ENCODE measurements at places on chromosomes 11 and 22. TPM values are rescaled to one million over a fixed set of nuclear protein-coding genes. Genes with fewer than 3 reads are reported as not detected.

The SLC22A12 gene
- total RNA-seq: not detected

The ZNF280B gene
- 2.9 TPM for total RNA-seq

The SOX6 gene
- 0.48 TPM for total RNA-seq

The PLAAT4 gene
- total RNA-seq: 101 TPM

The OR51F1 gene
- not detected for total RNA-seq

The MOGAT2 gene
- total RNA-seq: not detected

The OR51E2 gene
- total RNA-seq: not detected

The CBL gene
- total RNA-seq: 52.7 TPM

The NR1H3 gene
- 8.1 TPM for total RNA-seq

The UBQLNL gene
- total RNA-seq: 0.30 TPM

DNA sequence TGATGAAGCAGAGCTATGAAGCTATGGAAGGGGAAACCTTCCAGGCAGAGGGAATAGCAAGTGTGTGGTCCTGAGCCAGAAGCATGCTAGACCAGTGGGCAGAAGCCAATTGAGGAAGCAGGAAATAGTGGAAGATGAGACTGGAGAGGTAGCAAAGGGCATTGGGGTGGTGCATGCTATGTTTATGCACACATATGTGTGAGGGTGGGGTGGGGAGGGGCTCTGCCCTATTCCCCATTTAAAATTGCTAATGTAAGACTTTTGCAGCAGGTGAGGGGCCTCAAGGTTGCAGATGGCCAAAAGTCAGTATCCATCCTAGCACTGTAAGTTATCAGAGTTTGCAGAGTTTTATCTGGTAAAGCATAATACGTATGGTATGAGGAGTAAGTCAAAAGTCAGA lies 626.6 kb upstream of the KIRREL3 start:
- no peak for DNase-seq

GRCh38 chr22:38097557-38098409 lies 12.7 kb downstream of the BAIAP2L2 start:
- DNase-seq: no peak

DNA sequence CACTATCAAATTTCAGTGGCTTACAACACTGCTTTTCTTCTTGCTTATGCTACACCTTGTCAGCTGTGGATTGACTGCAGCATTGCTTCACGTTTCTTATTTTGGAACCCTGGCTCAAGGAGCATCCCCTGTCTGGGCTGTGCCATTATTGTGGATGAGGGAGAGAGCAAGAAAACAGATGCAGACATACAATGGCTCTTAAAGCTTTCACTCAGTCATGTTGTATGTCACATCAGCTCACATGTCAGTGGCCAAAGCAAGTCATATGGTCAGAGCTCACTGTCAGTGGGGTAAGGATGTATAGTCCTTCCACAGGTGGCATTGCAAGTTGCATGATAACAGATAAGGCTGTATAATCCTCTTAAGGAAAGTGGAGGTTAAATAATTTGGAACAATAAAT lies 10.0 kb downstream of the ARHGEF12 start:
- DNase-seq: no peak

DNA sequence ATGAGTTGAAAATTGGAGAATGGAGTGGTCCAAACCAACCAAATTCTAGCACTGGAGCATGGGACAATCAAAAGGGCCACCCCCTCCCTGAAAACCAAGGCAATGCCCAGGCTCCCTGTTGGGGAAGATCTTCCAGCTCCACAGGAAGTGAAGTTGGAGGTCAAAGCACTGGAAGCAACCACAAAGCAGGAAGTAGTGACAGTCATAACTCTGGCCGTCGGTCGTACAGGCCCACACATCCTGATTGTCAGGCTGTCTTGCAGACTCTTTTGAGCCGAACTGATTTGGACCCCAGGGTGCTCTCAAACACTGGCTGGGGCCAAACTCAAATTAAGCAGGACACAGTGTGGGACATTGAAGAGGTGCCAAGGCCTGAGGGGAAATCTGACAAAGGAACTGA lies 80.5 kb upstream of the ADSL start:
- no peak for DNase-seq

DNA sequence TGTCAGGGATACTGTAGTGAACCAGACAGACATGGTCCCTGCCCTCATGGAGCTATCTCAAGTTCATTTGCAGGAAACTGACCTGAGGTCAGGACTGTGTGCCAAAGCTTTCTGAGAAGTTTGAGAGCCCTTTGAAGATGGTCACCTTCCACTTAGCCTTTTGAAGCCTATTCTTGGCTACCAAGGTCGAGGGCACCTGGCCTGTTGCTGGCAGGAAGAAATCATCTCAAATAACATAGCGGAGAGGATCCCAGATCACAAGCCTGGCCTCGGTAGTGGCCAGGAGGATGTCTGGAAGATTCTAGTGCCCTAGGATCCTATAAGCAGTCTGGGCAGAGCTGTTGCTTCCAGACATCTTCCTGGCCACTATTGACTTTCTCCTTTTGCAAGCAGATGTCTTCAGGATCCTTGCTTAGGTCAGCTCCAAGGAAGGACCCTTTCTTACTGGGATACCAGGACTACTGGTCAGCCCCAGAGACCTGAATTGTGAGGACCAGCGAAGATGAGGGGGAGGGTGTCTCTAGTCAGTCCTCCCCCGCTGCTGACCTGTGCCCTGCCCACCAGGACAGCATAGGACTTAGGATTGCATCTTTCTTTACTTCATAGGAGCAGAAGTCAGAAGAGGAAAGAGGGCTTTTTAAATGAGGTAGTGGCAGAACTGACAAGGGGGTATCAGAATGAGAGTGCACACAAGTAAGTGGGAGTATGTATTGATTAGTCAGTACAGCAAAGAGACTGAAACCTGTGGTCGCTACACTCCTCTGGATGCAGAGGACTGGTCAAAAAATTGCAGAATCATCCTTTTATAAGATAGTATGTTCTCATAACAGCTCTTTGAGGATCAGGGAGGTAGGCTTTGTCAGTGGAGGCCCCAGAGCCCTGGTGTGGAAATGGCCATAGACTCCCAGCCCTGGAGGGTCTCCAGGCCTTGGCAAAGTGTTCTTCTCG lies 94.8 kb downstream of the TEAD1 start:
- peak; percentile 2 for DNase-seq

DNA sequence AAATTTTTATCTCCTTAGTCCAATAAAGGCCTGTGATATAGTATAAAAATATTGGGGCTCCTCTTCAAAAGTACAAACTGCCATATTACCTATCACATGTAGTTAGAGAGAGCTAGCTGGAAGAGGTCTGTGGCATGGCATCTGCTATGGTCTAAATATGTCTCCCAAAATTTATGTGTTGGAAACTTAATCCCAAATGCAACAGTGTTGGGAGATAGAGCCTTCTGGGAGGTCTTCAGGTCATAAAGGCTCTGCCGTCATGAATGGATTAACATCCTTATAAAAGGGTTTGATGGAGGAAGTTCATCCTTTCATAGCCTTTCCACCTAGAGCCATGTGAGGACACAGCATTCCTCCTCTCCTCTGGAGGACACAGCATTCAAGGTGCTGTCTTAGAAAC lies 105.4 kb downstream of the RELT start:
- no peak for DNase-seq

DNA sequence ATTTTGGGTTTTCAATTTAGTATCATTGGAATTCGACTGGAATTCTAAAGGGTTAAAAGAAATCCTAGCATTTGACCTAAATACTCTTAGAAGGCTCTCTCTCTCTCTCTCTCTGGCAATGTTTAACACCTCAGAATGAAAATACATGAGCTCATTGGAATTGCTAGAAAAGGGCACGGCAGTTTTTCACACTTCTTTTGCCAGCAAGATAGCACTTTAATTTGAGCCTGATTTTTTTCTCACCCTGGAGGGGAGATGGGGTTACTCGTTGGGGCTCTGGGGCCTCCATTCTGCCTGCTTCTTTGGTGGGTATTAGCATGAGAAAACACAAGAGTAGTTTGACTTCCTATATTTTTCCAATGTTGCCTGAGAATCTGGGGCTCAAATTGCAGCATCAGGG lies 22.8 kb upstream of the CLMP start:
- no peak for DNase-seq

GRCh38 chr22:23784215-23784732 lies 2.5 kb upstream of the SMARCB1 start:
- DNase-seq: no peak

DNA sequence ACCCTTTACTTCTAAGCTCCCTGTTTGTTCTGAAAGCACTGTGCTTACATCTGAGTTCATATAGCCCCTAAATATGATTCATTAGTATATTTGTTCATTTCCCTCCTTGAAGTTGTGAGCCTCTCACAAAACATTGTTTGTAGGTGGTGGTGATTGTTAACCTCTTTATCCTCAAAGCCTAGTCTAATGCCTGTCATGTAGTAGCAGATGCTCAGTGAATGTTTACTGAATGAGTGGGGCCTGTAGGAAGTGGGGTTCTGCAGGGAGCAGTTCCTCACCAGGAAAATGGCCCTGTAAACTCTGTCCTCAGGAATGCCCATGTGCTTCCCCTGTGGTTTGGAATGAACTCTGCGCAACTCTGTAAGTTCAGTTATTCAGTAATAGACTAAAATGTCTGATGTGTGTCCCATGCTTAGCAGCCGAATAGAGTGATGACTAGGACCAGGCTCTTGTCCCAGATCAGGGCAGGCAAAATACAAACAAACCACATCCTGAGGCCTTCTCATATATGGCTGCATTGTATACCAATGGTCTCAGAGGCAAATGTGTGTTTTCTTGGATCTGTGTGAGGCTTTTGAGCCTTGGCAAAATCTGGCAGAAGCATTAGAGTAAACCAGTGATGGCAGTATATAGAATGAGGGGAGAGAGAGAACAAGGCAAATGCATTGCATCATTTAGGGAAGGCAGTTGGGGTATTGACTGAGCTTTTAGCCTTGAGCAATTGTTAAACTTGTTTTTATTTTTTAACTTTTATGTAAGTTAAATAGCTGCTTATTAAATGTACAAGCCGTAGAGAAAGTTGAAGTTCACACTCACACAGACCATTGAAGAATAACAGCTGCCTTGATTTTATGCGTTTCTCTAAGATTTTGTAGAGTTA lies 91.4 kb upstream of the BIRC3 start:
- DNase-seq: no peak

GRCh38 chr11:34987617-34988016 lies 71.2 kb downstream of the PDHX start:
- no peak for DNase-seq

DNA sequence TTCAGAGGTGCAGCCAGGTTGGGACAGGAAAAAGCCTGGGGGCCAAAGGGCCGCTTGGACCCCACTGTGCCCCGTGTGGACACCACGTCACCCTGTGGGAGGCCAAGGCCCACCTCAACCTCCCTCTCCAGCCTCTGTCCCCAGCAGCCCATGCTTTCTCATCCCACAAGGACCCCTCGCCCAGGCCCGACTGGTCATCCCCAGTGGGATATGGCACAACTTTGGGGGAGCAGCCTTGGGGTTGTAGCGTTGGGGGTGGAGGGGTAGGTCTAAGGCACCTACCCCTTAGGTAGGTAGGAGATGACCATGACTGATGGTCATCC lies 44.0 kb downstream of the IGF2 start:
- DNase-seq: no peak

- peak; percentile 81 for DNase-seq
Measured at GRCh38 chr22:36757668-36758211, 18.2 kb downstream of the IFT27 start.

- no peak for DNase-seq
Measured at GRCh38 chr11:40139536-40139935, 1319.9 kb downstream of the LRRC4C start.

DNA sequence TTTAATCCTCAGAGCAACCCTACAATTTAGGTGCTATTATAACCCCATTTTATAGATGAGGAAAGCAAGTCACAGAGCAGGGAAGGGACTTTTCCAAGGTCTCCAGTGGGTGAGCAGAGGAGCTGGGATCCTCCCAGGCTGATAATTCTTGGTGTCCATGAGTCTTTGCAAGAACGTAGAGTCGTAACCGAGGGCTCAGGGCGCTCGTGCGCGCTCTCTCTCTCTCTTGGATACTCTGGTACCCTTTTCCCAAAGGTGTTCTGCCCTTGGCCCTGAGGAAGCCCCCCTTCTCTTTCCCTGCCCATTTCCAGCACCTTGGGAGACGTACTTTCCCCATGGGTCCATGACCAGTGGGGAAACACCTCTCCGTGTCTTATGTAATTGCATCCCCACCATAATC lies 5.2 kb upstream of the ZP1 start:
- no peak for DNase-seq

DNA sequence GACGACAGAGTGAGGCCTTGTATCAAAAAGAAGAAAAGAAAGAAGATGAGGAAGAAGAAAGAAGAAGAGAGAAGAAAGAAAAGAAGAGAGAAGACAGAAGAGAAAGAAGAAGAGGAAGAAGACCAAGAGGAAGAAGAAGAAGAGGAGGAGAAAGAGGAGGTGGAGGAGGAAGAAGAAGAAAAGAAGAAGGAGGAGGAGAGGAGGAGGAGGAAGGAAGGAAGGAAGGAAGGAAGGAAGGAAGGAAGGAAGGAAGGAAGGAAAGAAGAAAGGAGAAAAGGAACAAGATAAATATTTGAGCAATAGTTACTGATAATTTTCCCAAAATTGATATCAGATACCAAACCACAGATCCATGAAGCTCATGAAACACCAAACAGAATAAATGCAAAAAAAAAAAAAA lies 169.7 kb upstream of the TMEM45B start:
- no peak for DNase-seq

- DNase-seq: peak; percentile 82
Measured at GRCh38 chr11:35145271-35145670, 6.3 kb downstream of the CD44 start.

GRCh38 chr11:28836285-28837081 lies 728.3 kb downstream of the METTL15 start:
- no peak for DNase-seq

DNA sequence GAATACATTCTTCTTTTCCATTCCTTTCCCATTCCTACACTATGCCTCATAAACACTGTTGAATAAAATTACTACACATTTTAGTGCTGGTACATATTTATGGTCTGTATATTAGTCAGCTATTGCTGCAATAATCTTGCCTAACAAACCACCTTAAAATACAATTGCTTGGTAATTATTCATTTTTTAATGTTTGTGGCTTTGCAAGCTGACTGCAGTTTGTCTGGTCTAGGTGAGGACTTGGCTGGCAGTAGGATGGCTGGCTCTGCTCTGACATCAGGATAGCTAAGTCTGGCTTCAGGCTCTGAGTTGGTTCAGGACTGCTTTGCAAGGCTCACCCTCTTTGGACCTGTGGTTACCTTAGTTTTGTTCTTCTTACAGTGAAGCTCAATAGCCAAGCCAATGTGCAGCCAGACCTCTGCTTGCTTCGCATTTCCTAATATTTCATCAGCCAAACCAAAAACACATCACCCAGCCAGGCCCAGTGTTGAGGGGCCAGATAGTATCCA lies 913.4 kb upstream of the RAG2 start:
- no peak for DNase-seq

GRCh38 chr11:21896746-21897602 lies 295.9 kb upstream of the ANO5 start:
- DNase-seq: no peak
